GM23248 (cell line): ENCODE measurements at places on chromosomes 7 and 10. TPM values are rescaled to one million over a fixed set of nuclear protein-coding genes. Genes with fewer than 3 reads are reported as not detected.
A peak's percentile ranks its signal among the peaks of the same experiment; 100 is the strongest.

- no peak for DNase-seq
These were observed 46.0 kb downstream of the PTPRE start for GRCh38 chr10:127952918-127953317.

GRCh38 chr10:82982110-82982608 lies 1107.2 kb downstream of the NRG3 start:
- DNase-seq, result peak; percentile 91

DNA sequence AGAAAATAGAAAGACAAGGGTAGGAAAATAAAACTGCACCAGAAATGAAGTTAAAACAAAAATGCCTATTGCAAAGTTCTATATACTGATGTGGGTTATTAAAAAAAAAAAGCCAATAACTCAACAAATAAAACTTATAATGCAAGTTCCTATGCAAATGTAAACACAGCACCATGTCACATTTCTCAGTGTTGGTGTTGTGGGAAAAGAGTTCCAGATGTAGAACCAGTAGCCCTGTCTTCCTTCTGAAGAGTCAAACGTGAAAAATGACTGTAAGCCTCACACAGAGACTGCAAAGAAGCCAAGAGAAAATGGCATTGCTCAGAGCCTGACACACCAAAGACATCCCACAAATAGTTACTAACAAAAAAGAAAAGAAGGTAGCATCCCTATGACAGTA lies 10.1 kb downstream of the PON2 start:
- DNase-seq, result peak; percentile 57

GRCh38 chr10:63537536-63537935 lies 16.3 kb downstream of the REEP3 start:
- no peak for DNase-seq

- DNase-seq, result peak; percentile 72
These were observed 151.0 kb upstream of the AHR start for GRCh38 chr7:17147409-17147808.

Gene VWA2
- polyA plus RNA-seq, result not detected in 2 replicates

GRCh38 chr10:26593896-26594295 lies 103.6 kb upstream of the PDSS1 start:
- DNase-seq, result no peak

Gene LIPM
- not detected in 2 replicates for polyA plus RNA-seq

Gene CPEB3
- polyA plus RNA-seq, result 0.60 TPM in 2 replicates

DNA sequence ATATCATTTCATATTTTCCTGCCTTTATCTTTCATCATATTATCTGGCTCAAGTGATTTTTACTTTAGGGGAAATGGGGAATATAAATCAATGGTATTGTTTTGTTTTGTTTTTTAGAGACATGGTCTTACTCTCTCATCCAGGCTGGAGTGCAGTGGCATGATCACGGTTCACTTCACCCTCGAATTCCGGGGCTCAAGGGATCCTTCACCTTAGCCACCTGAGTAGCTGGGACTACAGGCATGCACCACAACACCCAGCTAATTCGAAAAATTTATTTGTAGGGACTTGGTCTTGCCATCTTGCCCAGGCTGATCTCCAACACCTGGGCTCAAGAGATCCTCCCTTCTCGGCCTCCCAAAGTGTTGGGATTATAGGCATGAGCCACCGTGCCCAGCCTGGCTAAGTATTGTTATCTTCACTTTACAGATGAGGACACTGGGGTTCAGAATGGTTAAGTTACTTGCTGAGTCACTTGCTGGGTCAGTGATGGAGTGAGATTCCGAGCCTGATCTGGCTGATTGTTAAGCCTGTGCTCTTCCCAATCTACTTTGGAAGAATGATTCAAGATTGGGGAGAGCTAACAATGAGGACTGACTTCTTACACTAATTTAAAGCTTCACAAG lies 3.7 kb upstream of the SLC16A9 start:
- DNase-seq, result no peak

Gene NSMCE4A
- polyA plus RNA-seq, result 25.6 and 26.3 TPM in 2 replicates

DNA sequence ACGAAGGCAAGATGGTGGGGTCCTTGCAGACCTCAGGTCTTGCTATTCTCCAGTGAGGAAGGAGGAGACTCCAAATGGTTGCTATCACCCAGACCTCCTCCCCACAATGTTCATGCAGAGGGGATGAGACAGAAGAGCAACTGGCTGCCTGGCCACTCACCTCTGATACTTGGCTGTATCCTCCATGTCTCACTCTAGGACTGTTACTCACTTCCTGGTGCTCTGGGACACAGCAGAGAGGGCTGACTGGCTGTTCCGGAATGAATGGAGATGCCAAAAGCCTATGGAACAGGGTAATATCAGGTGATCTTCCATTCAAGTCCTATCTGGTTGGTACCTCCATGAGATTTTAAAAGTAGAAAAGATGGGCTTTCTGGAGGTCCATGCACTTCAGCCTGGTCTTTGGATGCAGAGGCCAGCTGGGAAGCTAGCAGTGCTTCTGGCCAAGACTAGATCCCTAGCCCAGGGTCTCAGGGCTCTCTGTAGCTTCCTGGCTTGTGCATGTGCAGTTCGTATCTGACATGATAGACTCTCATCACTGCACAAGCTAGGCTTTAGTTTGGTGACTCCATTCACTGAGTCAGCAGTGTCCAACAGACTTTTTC lies 27.0 kb upstream of the ABI1 start:
- DNase-seq, result peak; percentile 65

Gene ARHGAP22
- polyA plus RNA-seq, result 41.9 and 42.4 TPM in 2 replicates

DNA sequence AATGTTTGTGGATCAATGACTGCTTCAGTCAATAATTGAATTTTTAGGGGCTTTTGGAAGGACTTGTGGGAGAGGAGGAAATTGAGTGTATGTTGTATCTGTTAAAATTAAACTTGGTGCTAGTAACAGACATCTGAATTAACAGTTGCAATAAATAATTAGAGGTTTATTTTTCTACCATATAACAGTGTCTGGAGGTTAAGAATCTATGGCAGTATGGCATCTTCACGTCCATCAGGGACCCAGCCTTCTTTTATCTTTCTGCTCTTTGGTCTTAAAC lies 72.8 kb upstream of the HABP2 start:
- no peak for DNase-seq

Gene AGFG2
- polyA plus RNA-seq, result 6.5 and 7.3 TPM in 2 replicates

- no peak for DNase-seq
These were observed 29.3 kb downstream of the PLEKHS1 start for GRCh38 chr10:113780681-113781250.

Gene PCDH15
- polyA plus RNA-seq, result not detected in 2 replicates

- no peak for DNase-seq
These were observed 41.9 kb downstream of the C10orf120 start for GRCh38 chr10:122657729-122658128.

- DNase-seq, result peak; percentile 74
These were observed 83.0 kb downstream of the PARD3 start for GRCh38 chr10:34731885-34732701.

GRCh38 chr7:65239324-65239706 lies 134.3 kb upstream of the ZNF92 start:
- no peak for DNase-seq

DNA sequence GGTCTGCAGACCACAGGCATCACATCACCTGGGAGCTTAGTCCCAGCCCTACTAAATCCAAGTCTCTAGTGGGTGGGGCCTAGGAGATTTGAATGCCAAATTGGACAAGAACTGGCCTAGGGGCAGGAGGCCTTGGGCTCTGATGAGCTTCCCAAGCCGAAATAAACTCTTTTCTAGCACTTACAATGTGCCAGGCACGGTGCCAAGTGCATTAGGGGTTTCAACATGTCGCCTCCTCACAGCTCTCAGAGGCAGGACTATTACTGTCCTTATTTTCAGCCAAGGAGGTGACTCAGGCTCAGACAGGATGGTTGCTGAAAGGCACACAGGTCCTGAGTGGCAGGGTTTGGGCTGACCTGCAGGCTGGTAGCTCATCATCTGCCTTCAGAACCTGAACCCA lies 9.2 kb upstream of the CPA1 start:
- DNase-seq, result peak; percentile 76

- DNase-seq, result no peak
These were observed 59.7 kb downstream of the IGF2BP3 start for GRCh38 chr7:23410446-23411183.

DNA sequence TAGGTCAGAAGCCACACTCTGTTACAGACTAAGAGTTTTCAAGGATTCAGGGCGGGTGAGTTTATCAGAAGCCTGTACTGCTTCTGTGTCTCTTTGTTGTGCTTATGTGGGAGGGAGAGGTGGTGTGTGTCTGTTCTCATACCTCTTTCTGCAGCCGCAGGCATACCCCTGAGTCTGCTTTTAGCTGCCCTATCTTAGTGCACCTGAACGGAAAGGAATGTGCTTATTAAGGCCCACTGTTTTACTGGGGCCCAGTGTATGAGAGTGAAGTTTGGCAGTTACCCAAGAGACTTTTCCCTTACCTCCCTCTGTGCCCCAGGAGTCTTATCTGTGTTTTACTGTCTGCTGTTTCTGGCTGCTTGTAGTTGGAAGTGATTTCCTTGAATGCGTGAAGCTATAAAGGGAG lies 104.3 kb downstream of the TYW1 start:
- DNase-seq, result no peak

DNA sequence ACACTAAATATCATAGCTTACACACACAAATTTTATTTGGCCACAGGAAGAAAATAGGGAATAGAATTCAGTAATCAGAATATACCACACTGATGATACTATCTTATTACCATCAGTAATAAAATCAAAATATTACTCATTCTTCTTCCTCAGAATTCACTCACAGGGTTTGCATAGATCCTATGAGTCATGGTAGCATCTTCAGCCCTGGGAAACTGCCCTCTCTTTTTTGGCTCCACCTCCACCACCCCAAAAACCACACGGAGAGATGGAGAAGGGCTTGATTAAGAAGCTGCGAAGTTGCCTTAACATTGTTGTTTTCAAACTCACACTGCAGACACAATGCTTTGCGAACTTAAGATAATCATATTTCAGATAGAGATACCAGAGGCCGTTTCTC lies 154.1 kb upstream of the AHR start:
- peak; percentile 88 for DNase-seq

GRCh38 chr10:78742730-78743615 lies 325.8 kb upstream of the ZMIZ1 start:
- no peak for DNase-seq

DNA sequence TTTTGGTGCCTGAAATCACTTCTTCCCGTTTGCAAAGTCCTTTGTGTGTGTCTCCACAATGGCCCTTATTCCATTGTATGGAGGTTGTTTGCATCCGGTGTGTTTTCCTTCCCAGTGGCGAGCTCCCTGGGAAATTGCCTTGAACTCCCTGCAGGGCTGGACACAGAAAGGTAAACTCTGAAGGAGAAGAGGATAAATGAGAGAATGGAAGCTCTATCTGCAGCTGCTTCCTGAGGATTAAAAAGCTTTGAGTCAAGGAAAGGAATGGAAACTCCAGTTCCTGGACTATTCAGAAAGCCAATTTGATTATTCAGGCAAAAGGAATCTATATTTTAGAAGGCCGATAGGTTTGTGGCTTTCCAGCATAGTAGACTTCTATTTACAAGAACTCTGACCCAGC lies 4.4 kb upstream of the GRK5 start:
- peak; percentile 74 for DNase-seq

- DNase-seq, result no peak
These were observed 704 bp upstream of the ANTXRL start for GRCh38 chr10:46285966-46286620.

DNA sequence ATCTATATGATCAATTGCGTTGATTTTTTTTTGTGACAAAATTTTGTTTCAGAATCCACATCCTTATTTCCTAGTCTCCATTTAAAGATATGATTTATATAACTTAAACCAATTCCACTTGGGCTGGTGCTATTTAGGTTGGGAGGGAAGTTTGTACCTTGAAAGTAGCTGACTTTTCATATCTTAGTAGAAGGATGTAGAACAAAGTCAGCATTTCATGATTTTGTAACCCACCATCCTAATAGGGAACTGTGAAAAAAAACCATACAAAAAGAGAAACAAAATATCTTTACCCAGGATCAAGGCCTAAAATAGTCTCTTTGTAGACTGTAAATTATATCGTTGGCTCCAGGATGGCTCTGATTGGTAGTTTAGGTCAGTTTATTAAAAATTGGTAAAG lies 8.3 kb downstream of the HECTD2 start:
- no peak for DNase-seq

Gene THNSL1
- polyA plus RNA-seq, result 4.4 and 5.2 TPM in 2 replicates

GRCh38 chr10:99874341-99875085 lies 92.1 kb downstream of the ABCC2 start:
- no peak for DNase-seq

Gene GHRHR
- not detected in 2 replicates for polyA plus RNA-seq

DNA sequence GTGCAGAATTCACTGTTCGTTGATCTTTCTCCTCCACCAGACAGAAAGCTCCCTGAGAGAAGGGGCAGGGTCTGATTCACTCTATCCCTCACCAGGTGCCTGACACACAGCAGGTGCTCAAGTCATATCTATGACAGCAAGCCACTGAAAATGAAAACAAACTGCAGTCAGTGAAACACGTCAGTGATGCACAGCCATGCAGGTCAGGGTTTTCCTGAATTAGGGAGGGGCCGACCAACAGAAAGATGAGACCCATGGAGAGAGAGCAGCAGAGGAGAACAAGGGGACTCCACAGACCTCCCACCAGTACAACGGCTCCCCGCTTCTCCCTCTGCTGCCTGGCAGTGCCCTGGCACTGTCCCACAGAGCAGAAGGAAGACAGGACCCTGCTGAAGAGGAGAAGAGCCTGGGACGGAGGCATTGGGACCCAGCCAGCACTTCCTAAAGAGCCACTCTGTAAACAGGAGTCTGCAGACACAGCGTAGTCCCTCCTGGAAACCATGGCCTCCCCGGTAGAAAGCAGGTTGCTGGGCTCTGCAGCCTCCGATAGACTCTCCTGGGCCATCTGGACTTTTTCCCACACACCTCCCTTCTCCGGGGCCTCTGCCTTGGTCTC lies 50.3 kb downstream of the FAM53B start:
- no peak for DNase-seq

DNA sequence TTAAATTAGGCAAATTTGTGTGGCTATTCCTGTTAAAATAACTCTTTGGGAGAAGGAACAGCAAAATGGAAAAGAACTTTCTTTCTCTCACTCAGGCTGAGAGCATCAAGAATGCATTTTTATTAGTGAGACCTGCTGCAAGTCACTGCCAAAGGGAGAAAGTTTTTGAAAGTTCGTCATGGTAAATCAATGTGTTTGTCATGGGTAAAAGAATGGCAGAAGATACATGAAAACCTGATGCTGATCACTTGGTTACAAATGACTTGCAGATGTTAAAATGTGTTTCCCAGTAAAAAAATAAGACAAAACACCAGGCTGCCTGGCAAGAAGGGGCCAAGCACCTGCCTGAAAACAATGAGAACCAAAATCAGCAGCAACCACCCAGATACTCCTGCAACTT lies 484.7 kb upstream of the NRP1 start:
- DNase-seq, result peak; percentile 54

DNA sequence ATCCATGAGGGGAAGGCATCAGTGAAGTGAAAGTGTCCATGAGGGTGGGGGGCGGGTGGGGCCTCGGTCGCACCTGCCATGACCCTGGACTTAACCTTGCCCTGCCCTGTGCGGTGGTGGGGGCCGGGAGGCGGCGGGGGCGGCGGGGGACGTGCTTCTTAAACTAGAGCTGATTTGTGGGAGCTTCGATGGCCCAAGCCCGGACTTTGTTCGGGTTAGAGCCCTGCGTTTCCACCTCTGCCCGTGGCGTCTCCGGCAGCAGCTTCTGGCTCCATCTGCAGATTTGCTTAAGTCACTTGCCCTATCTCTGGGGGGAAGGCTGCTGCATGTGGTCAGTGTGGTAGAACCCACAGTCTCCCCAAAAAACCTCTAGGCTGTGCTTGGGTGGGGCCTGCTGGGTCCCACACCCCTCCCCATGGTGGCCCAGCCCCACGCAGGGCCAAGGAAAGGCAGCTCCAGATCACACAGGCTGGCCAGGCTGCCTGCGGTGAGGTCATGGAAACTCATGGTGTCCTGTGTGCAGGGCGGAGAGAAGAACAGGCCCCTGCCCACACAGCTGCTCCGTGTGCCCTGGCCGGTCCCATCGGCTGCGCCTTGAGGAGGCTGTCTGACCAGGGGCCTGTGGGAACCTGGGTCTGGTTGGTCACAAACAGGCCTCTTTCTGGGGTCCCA lies 93.2 kb downstream of the INPP5A start:
- DNase-seq, result peak; percentile 59
